ENCODE measurements at places on chromosomes 3 and 15.

DNA sequence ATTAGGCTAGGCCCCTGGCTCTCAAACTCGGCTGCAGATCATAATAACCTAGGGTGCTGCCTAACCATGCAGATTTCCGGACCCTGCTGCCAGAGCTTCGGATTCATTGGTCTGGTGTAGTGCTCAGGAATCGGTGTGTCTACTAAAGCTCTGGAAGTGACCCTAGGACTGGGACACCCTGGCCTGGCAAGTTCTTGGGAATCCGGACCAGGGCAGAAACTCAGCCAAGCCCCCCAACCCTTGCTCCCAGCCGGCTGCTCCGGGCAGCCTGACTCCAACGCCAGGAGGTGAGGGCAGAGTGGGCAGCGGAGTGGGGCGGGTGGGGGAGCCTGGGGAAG lies 23.0 kb downstream of the IGDCC3 start:
- DNase-seq = no peak

- DNase-seq = no peak
Measured at GRCh38 chr3:44762170-44762677, 630 bp downstream of the KIF15 start.

GRCh38 chr3:184788751-184789150 lies 23.2 kb upstream of the VPS8 start:
- no peak for DNase-seq

- DNase-seq = no peak
Measured at GRCh38 chr3:135621184-135621920, 344.2 kb upstream of the PPP2R3A start.

- DNase-seq = no peak
Measured at GRCh38 chr15:91491101-91491950, 362.2 kb upstream of the SLCO3A1 start.

- no peak for DNase-seq
Measured at GRCh38 chr15:78923480-78924360, 21.1 kb downstream of the CTSH start.

- DNase-seq = no peak
Measured at GRCh38 chr15:35912196-35912595, 366.2 kb upstream of the DPH6 start.

DNA sequence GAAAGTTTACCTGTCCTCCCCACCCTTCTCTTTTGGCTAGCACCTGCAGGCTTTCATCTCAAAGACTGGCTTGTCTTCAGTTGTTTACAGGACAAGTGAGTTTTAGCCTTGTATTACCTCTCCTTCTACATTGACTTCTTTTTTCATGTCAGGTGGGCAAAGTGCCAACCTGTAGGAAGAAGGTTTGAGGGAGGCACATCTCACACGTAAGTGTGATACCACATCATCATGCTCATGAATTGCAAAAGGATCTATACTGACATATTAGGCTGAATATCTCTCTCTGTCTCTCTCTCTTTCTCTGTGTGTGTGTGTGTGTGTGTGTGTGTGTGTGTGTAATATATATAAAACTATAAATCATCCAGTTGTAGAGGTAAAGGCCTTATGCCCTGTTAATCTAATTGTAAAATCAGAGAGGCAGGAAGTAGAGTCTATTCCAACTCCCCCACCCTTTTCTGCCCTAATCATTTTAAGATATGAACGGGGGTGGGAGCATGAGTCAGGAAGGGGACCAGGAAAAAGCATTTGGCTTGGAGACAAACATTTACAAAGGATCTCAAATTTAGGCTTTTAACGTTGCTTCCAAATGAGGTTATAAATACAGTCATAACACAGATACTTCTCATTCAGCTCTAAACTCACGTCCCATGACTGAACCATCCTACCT lies 107.0 kb upstream of the PFN2 start:
- DNase-seq = no peak

DNA sequence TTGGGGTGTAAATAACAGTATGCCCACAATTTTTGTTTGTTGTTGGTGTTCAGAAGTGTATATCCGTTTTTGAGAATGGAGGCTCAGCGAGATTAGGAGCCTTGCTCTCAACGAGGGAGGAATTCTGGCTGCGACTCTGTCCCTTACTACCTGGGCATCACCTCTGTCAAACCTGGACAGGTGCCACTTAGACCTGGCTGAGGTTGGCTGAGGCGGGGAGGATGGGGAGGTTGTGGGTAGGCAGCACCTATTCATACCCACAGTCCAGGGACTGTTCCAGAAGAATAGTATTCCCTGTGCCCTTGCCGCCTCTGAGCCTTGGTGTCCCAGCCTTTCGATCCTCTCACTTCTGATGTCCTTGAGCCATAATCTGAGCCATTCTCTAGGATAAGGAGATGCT lies 99.9 kb downstream of the LINGO1 start:
- DNase-seq = no peak

DNA sequence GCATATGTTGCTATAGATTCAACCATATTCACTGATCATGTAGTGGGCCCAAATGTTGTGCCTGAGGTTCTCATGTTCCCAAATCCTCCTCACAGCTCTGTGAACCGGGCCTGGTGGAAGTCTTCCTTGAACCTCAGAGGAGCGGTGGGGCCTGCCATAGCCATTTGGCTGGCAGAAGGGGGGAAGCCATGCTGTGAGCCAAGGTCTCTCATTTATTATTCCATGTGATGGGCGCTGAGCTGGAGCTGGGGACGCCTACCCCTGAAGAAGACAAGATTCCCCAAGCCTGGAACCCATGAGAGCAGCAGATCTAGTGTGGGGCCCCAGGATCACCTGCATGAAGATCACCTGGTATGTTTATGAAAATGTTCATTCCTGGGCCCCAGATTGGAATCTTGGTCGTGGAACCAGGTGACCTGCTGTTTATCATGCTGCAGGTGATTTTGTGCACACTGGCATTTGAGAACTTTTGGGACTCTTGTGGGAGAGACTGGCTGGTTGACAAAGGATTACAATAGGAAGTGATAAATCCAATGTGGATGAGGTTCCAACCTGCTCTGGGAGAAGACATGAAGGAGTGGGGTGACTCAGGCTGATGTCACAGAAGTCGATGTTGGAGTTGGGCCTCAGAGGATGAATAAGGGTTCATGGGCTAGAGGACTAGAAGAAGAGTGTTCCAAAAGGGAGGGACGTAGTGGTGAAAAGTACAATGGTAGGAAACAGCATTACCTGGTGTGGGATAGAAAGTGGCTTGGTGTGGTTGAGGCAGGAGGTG lies 102.1 kb downstream of the ASB7 start:
- no peak for DNase-seq

DNA sequence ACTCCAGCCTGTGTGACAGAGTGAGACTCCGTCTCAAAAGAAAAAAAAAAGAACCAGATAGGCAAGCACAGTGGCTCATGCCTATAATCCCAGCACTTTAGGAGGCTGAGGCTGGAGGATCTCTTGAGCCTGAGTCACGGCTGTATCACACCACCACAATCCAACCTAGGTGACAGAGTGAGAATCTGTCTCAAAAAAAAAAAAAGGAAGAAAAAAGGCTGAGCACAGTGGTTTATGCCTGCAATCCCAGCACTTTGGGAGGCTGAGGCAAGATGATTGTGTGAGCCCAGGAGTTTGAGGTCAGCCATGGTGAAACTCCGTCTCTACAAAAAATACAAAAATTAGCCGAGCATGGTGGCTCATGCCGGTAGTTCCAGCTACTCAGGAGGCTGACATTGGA lies 5.6 kb upstream of the NICN1 start:
- DNase-seq = no peak

DNA sequence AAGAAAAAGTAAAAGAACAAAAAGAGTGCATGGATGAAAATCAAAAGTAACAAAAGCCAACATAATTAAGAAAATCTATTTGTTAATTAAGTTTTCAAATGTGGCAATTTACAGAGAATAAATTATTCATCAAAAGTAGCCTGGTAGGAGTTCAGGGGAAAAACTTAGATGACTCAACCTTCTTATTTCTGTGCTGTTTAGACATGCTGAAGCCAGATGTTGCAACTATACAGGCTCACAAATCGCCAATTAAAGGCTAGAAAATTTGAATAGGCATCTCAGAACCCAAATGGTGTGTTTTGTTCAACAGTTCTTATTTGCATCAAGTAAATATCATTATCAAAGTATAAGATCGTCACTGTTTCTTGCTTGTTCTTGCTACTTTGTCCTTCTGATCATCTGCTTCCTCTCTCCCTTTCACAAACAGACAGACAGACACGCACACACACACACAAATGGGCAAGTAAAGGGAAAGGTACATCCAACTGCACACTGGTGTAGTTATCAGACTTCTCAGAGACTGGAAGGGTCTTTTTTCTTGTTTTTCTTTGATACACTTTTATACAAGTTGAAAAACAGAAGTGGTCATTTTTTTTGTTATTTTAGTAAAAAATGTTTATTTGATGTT lies 572.2 kb downstream of the MECOM start:
- no peak for DNase-seq

DNA sequence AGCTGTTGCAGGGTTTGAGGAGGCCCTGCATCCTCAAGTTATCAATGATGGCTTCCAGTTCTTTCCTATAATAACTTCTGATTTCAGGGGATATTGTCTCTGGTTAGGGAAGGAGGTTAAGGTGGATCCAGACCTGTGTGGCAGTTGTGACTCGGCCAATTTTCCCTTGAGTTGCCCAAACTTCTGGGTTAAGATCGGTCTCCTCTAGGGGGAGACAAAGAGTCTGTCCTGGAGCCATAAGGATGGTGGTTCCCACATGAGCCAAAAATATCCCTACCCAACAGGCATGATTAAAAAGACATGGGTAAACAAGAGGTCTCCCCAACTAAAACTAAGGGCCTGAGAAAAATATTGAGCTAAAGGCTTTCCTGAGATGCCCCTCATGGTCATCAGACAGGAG lies 227.5 kb upstream of the MDFIC2 start:
- DNase-seq = no peak

- no peak for DNase-seq
Measured at GRCh38 chr15:35061161-35061824, 23.8 kb downstream of the NANOGP8 start.

- DNase-seq = no peak
Measured at GRCh38 chr3:25572919-25573385, 91.8 kb downstream of the TOP2B start.

DNA sequence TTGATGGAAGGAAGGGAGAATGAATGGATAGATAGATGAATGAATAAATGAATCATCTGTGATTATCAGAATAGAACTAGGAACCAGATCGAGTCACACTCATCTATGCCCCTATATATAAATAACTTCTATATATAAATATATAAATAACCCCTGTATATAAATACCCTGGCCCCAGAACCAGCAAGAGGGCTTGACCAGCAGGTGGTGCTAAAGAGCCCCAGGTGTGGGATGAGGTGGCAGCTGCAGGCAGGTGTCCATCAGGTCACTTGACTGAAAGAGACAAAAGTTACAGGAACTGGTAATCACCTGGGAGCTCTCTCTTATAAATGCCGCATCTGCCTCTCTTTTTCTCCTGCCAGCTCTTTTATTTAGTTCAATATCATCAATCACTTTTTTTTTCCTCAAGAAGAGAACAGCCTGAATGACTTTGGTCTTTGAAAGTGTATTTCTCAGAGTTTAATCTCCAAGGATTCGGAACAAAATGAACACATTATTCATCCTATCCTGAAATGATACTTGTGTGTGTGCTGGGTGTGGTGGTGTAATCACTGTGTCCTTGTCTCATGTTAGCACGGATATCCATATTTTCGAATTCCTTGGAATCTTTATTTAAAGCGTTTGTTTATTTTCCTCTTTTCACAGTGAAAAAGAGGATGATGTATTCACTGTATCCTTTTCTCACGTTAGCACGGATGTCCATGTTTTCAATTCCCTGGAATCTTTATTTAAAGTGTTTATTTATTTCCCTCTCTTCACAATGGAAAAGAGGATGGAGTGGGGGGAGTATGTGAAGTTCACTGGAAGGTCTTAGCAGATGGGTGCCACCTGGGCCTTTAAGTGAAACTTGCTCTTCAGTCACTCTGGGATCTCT lies 35.4 kb upstream of the ATG7 start:
- peak; percentile 16 for DNase-seq

GRCh38 chr15:80776420-80777045 lies 2.6 kb upstream of the CEMIP start:
- no peak for DNase-seq

DNA sequence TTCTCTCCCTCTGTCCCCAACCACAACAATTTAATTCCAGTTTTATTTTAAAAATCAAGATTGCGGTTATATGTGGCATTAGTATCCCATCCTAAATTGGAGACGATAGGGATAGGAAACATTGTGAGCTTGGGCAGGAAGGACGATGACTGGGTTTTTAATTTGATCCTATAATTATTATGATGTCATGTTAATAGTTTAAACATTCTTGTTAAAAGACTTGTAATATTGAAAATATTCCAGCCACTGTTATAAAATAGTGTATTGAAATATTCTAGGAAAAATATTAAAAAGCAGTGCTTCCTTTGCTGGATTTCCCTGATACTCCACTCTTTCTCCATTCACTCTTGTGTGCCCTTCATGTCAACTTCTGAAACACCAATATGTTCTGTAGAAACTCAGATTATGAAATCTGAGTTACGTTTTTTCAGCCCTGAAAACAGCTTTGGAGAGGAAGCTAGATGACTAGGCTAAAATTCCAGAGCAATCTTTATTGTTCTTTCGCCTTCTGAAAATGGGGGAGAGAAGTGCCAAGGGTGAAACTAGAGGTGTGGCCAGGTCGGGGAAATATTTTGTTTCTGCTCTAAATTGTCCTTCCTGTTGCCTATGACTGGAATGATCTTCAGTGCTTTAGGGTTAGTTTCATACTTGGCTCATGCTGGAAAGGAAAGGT lies 46.1 kb upstream of the MAP3K13 start:
- no peak for DNase-seq

DNA sequence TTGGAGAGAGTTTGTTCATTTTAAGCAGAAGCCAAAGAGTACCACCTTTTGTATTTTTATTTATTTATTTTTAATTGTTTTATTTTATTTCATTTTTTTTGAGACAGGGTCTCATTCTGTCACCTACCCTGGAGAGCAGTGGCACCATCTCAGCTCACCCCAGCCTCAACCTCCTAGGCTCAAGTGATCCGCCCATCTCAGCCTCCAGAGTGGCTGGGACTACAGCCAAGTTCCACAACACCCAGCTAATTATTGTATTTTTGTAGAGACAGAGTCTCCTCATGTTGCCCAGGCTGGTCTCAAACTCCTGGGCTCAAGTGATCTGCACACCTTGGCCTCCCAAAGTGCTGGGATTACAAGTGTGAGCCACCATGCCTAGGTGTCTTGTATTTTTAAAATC lies 9.6 kb downstream of the CCR8 start:
- no peak for DNase-seq

- no peak for DNase-seq
Measured at GRCh38 chr3:112759681-112760080, 87.0 kb downstream of the CD200R1L start.

- DNase-seq = no peak
Measured at GRCh38 chr3:185733980-185734724, 90.7 kb downstream of the IGF2BP2 start.

Data from activated naive CD4-positive, alpha-beta T cell (primary cell).